ENCODE measurements at places on chromosomes 13 and 19.
A peak's percentile ranks its signal among the peaks of the same experiment; 100 is the strongest.

DNA sequence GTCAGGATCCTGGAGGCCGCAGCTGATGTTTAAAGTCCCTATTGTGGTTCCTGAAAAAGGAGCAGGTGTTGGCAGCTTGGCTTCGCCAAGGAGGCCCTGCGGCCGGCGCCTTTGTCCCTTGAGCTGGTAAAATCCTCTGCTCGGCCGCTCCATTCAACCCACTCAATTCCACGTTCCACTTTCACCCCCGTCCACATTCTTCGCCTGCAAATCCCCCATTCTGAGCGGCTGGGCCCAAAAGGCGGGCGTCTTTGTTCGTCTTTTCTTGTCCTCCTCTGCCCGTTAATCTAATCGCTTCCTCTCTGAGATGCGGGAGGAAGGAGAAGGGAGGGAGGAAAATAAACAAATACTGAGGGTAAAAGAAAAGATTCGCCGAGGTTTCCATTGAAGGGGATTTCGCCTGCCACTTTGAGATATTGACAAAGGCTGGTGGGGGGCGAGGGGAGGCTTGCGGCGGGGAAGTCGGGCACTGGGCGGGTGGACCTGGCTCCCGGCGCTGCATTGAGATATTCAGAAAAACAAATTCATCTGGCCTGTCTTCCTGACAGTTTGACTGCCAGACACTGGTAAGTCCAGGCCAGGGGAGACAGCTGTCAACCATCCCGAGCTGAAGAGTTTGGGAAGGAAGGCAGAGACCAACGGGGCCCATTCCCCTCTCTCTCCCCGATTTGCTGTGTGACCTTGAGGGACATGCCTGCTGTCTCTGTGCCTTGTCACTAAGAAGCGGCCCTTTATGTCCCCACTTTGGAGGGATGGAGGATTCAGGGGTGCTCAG is 37.6 kb downstream of the ZNRF4 start:
- no peak for DNase-seq

DNA sequence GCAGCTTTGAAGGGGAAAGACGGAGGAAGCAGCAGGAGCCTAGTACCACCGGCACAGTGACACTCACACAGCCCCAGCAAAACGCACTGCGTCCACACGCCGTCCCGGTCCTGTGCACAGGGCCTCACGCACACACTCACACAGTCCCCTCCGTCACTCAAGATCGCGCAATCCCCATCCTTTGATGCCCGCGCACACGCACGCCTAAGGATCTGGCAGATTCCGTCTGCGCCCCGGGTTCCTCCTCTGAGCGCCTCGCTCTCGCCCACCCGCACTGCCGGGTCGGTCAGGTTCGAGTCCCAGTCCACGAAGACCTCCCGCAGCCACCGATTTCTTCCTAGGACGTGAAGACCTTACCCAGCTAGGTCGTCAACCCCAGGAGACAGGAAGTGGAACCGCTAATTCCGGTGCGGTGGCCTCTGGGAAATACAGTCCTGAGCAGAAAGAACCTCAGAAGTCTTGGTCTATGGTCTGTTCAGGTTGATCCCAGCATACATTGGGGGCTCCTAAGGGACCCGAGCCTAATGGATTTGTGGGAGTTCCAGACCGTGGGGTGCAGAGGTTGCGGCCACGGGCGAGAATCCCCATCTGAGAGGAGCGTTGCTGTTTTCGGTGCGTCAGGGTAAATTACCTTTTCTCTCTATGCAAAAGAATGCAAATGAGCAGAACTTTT is at the start of gene ZNF780B:
ZNF780B (minus strand) TSS at position 400 of the 673 bp plus-strand sequence. CDS start 5,899 bp downstream, outside the sequence.
- peak; percentile 56 for DNase-seq

GRCh38 chr13:74883834-74884233 is 598.1 kb downstream of the TBC1D4 start:
- DNase-seq, result no peak

DNA sequence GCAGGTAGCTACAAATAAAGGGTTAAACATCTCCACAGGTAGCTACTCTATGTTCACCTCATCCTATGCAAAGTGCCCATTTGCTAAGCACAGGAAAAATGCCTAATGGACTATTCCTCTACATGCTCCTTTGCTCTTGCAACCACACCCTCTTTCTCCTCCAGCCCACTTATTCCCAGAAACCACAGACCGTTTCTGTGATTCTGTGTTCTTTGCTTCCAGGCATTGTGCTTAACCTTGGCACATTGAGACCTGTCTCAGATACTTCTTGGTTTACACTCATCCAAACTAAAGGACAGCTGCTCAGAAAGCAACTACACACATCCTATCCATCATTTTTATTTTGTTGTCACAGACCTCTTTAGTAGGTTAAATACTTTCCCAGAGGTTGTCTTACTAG is 785.0 kb upstream of the MIR17HG start:
- DNase-seq, result no peak

Measured in inflammatory macrophage treated with lipopolysaccharide for 4 hours (primary cell).